ENCODE measurements at places on chromosomes 12 and 14.

DNA sequence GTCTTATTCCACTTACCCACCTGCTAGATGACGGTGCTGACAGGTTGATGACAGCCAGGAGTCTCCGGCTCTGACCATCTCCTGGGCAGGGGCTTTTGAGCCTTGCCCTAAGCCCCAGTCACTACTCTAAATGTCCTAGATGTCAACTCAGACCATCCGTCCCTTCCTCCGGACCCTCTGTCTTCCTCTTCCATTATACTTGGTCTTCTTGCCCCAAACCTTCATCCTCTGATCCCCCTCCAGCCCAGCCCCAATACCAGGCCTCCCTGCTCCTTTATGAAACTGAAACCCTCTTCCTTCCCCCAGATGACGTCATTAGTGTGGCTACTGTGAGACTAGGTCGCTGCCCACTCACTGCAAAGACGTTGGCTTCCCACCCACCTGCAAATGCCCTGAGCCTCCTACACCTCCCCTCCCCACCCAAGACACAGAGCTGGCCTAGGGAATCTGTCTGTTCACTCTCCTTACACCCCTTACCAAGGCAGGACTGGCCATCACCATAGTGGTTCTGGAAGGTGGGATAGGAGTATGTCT is 10.1 kb downstream of the KRT71 start:
- DNase-seq, result no peak

GRCh38 chr12:60803147-60803546 is 1207.3 kb downstream of the SLC16A7 start:
- DNase-seq, result no peak

GRCh38 chr12:52442600-52443061 is 8.5 kb upstream of the KRT75 start:
- no peak for DNase-seq

GRCh38 chr14:51073731-51074130 is 21.2 kb downstream of the TRIM9 start:
- no peak for DNase-seq

DNA sequence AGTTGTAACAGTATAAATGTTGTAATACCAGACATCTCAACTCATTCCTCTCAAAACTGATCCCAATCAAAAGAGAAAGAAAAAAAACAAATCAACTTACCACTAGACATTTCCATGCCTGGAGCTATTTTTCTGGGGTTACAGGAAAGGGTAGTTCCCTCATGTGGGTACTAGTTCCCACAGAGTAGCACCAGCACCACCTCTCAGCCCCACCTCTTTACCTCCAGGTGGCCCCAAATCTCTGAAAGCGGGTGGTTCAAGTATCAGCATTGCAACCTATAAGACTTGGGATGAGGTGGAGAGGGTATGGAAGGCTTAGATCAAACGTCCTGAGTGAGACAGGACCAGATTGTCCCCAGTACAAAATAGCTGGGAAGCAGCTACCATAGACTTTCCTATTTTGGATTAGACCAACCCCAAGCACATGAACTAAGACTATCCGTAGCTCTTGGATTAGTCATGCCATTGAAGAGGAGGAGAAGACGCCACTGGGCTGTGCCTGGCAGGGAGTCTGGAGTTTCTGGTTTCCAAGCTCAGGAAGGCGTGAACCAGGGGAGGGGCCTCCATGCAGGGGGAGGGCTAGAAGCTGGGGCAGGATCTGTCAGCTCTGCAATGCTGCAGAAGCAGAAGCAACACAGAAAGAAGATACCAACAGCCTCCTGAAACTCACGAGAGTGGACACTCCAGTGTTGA is at the start of gene SLC39A2:
SLC39A2 (plus strand) TSS at position 620 of the 693 bp plus-strand sequence. CDS start 154 bp downstream, outside the sequence.
- no peak for DNase-seq
